ENCODE measurements at places on chromosomes 7 and 10.

- no peak for DNase-seq
Measured at GRCh38 chr10:61612009-61612408, 50.7 kb upstream of the CABCOCO1 start.

- DNase-seq = no peak
Measured at GRCh38 chr10:6328699-6329423, 126.1 kb downstream of the PFKFB3 start.

- DNase-seq = no peak
Measured at GRCh38 chr7:55363386-55364170, 1.6 kb upstream of the LANCL2 start.

GRCh38 chr10:16752099-16752498 is 65.1 kb downstream of the RSU1 start:
- DNase-seq = no peak

DNA sequence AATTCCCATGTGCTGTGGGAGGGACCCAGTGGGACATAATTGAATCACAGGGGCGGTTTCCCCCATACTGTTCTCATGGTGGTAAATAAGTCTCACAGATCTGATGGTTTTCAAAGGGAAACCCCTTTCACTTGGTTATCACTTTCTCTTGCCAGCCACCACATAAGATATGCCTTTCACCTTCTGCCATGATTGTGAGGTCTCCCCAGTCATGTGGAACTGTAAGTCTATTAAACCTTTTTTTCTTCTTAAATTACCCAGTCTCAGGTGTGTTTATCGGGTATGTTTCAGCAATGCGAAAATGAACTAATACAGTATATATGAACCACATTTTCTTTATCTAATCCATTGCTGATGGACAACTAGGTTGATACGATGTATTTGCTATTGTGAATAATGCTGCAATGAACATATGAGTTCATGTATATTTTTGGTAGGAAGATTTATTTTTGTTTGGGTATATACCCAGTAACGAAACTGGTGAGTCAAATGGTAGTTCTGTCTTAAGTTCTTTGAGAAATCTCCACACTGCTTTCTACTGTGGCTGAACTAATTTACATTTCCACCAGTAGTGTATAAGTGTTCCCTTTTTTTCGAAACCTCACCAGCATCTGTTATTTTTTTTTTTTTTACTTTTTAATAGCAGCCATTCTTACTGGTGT is 70.0 kb upstream of the HGF start:
- no peak for DNase-seq

DNA sequence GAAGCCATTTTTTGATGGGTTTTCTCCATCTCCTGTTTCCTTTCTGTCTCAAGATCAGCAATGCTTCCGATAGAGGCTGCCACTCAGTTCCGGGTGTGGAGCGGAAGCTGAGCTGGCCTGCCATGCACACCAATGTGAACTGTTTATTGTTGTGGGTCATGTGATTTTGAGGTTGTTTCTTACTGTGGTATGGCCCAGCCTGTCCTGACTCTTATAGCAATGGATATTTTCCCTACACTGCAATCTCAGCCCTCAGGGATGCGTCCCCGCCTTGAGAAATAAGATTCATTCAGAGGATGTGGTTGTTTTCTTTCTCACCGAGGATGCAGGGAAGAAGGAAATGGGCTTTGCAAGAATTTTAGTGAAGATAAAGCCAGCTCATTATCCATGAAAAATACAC is 134.7 kb downstream of the PFKFB3 start:
- no peak for DNase-seq

- DNase-seq = no peak
Measured at GRCh38 chr10:10869592-10869991, 148.1 kb upstream of the CELF2 start.

- DNase-seq = no peak
Measured at GRCh38 chr10:3502673-3503072, 282.3 kb downstream of the KLF6 start.

DNA sequence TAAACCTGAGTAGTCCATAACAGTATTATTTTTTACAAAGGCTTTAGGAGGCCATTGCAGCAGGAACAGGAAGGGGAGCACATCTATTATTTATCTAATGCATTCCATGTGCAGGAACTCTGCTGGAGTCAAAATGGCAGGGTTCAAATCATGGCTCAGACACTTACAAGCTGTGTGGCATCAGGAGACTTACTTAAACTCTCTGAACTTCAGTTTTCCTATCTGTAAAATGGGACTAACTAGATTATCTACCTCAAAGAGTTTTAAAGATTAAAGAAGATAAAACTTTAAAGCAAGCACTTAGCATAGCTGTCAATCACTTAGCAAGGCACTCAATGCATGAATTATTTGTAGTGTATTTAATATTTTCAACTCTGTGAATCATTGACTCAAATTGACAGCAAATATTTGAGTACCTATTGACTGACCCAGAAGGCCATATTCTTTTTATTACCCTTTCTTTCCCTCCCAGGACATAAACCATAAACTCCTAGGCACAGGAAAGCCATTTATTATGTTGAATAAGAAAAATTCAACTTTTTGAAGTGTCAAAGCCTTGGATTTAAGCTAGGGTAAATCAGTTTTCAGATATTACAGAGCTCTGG is 115.8 kb upstream of the FAM204A start:
- no peak for DNase-seq

DNA sequence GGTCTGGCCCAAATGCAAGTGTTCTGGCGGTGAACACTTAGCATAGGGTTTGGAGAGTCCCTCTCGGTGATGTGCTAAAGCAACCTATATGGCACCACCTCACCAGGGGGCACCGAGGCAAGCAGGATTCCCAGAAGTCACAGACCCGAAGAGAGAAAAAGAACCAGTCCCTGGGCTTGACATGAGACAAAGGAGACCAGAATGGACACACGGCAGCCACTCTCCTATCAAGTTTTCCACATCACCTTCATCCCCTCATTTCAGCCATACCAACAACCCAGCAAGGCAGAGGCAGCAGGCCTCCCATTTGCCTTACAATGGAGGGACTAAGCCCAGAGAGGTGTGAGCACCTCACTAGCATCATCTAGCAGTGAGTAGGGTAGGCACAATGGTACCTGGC is 19.7 kb downstream of the GPRIN2 start:
- no peak for DNase-seq

- DNase-seq = no peak
Measured at GRCh38 chr10:42990721-42991441, 86.0 kb upstream of the RET start.

DNA sequence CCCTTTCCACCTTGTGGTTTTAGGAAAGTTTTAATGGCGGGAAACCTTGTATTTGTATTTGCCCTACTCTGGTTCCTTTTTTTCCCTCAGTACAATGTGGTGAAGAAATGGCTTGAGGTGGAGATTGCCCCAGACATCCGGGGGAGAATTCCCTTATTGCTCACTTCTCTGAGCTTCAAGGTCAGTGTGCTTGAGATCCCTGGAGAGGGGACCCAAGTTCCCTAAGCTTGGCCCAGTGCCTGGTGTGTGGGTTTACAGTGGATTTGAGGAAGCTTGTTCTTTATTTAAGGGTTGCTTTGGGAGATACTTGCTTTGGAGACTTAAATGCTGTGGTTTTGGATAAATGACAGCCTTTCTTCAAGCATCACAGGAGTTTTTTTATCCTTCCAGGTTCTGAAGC is 18.3 kb downstream of the CALHM2 start:
- no peak for DNase-seq

DNA sequence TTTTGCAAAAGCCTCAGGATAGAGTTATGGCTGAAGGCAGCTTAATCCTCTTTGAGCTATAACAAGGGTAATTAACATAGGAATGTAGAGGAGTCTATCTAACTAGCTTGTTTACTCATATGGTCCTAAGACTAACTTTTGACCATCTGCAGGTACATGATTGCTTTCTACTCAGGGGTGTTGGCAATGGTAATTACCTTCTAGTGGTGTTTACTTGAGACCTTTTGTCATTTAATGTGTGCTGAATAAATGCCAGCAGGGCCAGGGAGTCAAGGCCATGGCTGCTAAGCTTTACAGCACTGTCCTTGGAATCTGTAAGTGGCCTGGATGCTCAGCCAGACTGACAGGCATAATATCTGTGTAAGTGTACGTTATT is 1325.0 kb downstream of the XPNPEP1 start:
- DNase-seq = no peak

- no peak for DNase-seq
Measured at GRCh38 chr10:82934947-82935346, 1060.0 kb downstream of the NRG3 start.

DNA sequence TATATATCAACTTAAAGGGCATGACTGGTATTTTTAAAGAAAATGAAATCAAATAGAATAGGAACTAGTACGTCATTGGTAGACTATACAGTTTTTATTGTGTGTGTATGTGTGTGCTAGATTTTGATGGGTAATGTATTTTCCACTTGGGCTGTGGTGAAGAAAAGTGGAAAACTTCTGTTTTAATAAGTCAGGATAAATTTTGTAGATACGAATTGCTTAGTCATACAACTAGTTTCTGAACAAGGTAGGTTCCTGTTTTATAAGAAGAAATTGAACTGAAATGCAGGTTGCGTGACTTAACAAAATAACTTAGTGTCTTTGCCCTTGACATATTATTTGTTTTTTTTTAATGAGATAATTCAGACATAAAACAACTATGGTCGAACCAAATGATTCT is 24.3 kb downstream of the UBN2 start:
- DNase-seq = no peak

DNA sequence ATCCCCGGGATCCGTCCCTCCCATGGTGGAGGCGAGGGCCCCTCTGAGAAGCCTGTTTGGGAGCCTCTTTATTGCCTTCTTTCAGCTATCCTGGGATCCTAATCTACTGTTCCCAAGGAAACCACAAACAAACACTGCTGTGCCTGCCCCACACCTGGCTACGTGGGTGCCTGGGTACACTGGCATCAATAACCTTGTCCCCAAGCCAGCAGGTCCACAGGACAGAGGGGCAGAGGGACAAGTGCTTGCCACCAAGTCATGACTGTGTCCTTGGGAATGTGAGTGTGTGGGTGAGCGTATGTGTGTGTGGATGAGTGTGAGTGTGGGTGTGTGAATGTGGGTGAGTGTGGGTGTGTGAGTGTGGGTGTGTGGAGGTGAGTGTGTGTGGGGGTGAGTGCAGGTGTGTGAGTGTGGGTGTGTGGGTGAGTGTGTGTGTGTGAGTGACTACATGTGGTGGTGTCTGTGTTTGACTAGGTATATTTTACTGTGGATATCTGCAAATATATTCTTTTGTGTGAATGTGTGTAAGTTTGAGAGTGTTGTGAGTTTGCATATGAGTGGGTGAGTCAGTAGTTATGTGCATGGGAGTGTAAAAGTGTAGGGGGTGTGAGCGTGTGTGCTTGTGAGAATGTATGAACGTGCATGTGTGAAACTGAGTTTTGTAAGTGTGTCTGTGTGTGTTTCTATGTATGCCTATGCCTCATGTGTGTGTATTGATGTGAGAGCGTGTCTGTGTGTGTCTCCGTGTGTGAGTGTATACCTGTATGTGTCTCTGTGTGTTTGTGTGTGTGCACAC is 96.1 kb downstream of the TNS3 start:
- no peak for DNase-seq

DNA sequence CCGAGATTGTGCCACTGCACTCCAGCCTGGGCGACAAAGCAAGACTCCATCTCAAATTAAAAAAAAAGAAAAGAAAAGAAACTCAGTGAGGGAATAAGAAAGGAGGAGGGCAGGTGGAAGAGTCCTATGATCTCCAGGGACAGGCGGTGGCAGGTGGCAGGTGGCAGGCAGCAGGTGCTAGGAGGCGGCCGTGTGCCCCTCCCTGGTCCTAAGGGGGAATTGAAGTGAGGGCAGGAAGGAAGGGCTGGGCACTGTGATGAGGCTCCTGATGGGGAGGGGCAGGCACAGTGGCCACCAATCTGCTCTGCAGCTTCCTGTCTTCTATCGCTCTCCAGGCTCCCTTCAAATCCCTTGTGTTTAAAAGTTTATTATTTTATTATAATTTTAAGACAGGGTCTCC is 41.2 kb upstream of the UBE3C start:
- DNase-seq = no peak

- no peak for DNase-seq
Measured at GRCh38 chr10:17657103-17657500, 13.2 kb downstream of the STAM start.

- DNase-seq = no peak
Measured at GRCh38 chr7:70700055-70700940, 431.6 kb upstream of the GALNT17 start.

DNA sequence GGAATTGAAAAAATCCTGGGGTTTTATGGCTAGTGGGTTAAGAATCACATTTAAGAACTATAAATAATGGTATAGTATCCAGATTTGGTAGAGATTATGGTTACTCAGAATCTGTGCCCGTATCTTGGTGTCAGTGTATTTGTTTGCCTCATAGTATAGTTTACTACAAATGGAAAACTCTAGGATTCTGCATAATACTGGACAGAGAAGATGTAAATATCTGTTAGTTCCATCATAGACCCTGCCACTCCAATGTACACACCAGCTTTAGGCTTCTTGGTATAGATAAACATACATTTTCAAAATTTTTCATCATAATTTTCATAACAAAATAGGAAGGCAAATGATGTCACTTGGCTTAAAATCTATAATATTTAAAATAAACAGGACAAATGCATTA is 108.1 kb downstream of the CFTR start:
- DNase-seq = no peak

DNA sequence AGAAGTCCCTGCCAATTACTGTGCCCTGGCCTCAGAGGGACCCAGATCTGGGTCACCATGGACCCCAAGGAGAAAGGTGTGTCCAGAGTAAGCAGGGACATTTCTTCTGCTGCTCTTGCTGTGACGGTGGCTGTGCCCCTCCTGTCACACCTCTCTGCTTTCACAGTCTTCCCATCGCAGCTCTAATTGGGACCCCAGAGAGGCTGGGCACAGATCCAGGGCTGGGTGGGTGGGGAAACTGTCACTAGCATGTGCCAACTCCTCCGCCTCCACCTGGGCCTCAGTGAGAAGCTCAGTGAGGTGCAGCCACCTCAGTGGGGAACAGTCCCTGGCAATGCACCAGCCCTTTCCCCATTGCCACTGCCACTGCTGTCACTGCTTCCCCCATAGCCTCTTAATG is 37.3 kb upstream of the ADCYAP1R1 start:
- no peak for DNase-seq

DNA sequence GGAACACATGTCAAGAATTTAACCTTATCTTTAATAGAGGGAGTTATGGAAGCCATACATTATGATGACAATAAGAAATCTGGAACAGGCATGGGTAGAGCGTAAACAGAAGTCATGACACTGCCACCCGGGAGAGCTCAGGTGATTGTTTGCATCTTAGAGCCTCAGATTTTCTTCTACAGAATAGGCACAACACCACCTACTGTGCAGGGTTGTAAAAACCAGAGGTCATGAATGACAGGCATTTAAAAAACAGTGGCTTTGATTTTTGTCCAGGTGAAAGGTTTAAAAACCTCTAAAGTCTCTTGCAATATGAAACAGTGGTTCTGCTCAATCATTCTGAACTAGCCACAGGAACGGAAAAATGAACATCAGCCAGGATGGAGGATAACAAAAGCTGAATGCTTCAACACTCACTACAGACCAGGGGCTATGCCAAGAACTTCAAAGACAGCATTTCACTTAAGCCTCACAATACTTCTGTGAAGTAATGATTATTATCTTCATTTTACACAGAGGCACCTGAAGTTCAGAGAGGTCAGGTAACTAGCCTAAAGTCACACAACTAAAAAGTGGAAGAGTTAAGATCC is 123.8 kb downstream of the SLC25A13 start:
- no peak for DNase-seq

Measured in cardiac septum (tissue), 1 donor.